ENCODE measurements at places on chromosomes 11 and 22. TPM values are rescaled to one million over a fixed set of nuclear protein-coding genes. Genes with fewer than 3 reads are reported as not detected.

Gene KRTAP5-7
- 0.73 TPM for total RNA-seq

Gene CCDC15
- 0.53 TPM for total RNA-seq

Gene MS4A4A
- total RNA-seq: 16.8 TPM

Gene C11orf52
- 10.1 TPM for total RNA-seq
